ENCODE measurements at places on chromosomes 6 and 20.

- no peak for DNase-seq
Observed at GRCh38 chr6:112038268-112038667, 15.6 kb upstream of the CCN6 start.

GRCh38 chr20:52446421-52447224, 255.0 kb upstream of the ZFP64 start:
- DNase-seq, result no peak

- no peak for DNase-seq
Observed at GRCh38 chr6:5471044-5471443, 209.7 kb downstream of the FARS2 start.

DNA sequence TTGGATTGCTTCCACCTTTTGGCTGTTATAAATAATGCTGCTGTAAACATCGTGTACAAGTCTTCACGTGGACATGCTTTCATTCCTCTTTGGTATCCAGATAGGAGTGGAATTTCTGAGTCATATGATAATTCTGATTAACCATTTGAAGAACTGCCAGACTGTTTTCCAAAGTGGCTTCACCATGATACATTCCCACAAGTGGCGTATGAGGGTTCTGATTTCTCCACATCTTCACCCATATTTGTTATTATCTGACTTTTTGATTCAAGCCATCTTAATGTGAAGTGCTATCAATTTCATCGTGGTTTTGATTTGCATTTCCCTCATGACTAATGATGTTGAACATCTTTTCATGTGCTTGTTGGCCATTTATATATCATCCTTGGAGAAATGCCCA, 2.9 kb upstream of the SNRPB start:
- no peak for DNase-seq

DNA sequence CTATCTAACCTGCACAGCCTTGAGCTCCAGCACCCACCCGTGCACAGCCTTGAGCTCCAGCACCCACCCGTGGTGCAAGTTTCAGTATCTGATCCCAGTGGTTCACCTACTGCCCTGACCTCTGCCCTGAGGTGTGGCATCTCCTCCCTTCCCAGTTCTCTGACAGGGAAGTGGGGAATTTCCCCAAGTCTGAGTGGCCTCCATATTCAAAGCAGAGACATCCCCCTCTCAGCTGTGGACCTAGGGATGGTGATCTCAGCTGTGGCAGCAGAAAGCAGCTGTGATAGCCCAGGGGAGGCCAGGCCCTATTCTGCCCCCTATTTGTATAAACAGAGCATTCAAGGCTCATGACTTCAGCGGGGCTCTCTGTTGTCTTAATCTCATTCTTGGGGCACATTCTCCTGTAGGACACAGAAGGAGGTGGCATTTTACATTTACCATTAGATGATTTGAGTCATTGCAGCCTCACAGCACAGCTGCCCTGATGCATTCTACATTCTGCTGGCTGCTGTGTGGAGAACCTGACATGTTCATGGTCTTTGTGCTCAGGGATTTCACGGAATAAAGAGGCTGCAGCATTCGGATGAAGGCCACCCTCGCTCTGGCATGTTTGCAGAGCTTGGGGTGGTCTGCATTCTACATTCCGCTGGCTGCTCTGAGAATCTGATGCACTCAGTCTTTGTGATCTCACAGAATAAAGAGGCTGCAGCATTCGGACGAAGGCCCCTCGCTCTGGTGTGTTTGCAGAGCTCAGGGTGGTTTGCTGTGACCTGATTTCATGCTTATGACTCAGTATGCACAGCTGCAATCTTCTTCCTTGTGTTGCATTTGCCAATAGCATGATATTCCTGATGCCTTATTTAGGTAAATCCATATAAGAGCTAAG, 16.9 kb downstream of the GPR31 start:
- DNase-seq, result no peak

- no peak for DNase-seq
Observed at GRCh38 chr6:49549691-49550491, 577 bp upstream of the C6orf141 start.
